ENCODE measurements at places on chromosomes 4 and X.

DNA sequence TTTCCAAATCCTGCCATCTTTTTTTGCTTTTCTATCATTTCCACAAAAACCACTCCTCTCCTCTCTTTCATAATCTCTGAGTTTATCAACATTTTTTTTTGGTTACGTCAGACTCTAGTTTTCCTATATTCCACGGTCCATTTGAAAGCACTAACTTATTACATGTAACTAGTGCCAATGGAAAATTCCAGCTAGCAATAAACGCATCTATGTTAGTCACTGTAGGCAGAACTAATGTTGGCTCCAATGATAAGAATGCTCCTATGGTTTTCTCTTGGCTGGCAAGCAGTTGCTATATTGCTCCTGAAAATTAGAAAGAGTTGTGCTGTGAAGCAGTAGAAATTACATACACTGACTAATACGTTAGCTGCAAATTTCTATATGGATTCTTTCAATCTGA is 634.6 kb upstream of the FTHL17 start:
- DNase-seq, result no peak

GRCh38 chr4:68987007-68987406 is 35.4 kb upstream of the UGT2A3 start:
- DNase-seq, result no peak

GRCh38 chrX:91080822-91081221 is 353.8 kb upstream of the PABPC5 start:
- no peak for DNase-seq

GRCh38 chr4:74460833-74461232 is 15.9 kb downstream of the AREG start:
- no peak for DNase-seq

DNA sequence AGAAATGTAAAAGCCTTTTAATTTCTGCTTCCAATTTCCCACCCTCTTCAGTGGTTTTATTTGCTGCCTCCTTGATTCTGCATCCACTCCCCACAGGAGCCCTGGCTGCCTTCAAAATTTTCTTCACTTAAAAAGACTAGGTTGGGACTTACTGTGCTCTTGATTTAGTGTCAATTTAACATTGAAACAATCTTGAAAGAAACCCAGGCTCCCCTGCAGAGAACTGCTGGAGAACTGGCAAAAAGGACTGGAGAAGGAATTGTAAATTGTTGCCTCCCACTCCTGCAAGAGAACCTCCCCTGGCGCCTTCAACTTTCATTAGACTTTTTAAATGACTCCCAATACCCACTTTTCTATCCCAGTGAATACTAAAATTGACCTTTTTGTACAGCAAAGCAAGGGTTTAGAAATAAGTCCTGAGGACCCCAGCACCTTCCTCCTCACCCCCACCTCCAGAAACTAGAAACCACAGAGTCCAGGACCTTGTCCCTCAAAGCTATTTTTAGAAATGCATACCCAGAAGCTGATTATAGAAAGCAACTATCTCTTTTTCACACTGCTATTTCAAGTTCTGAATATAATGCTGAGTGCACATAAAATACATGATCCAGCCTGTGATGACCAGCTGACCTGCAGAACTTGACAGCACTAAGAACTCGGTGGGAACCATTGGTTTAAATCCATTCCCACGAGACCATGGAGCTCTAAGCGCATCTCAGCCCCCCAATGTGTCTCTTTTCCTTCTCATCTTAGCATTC is 155.5 kb downstream of the INPP4B start:
- DNase-seq, result no peak
